ENCODE measurements at places on chromosomes 13 and 19. TPM values are rescaled to one million over a fixed set of nuclear protein-coding genes. Genes with fewer than 3 reads are reported as not detected.

DNA sequence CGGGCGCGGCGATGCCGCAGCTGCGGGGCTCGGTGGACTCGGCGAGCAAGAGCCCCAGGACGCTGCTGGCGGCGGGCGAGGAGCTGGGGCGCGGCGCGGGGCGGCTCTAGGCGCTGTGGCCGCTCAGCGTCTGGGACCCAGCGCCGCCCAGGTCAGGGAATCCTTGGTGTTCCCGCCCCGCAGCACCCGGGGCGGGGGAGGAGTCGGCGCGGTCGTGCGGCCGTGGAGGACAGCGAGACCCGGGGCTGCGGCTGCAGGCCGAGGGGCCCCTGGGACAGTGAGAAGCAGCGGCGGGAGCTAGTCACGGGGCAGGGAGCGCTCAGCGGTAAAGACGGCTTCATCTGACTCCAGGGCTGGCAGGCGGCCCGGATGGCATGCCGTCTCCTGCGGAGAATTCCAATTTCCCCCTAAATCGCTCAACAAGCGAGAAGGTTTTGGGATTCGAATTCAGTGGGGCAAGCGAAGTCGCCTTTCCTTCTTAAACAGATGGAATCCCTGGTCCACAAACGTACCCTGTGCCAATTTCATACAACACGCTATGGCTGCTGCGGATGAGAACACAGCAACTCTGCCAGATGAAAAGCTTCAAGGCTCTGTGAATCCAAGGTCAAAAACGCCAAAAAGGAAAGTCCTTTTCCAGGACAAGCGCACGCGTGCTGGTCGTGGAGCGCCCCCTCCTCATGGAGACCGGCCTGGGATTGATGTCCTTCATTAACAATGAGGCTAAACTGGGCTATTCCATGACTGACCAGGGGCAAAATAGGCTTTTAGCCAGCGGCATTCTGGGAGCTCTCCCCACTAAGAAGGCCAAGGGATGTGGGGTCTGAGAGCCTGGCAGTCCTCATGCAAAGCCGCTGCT is 4.2 kb upstream of the ZSCAN4 start:
- peak; percentile 69 for DNase-seq

DNA sequence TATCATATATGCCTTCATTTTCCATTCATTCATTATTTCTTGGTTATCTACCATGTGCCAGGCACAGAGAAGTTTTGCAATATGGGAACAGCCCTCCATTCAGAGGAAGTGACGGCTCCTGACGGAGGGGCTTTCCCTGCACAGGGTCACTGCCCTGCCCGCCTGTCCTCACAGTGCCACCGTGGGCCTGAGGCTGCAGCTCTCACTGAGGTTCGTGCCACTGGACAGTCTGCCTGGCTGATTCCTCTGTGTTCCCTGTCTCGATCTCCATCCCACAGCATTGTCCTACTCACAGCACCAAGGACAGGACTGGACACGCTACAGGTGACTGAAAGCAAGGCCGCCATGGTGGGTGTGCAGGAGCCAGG is 92.7 kb downstream of the TSHZ3 start:
- no peak for DNase-seq

Gene GJB2
- total RNA-seq = 0.25 TPM

- DNase-seq = no peak
Measured at GRCh38 chr19:39342647-39343305, 555 bp downstream of the SAMD4B start.

Gene CRYL1
- 20.2 TPM for total RNA-seq
